Lung (tissue), 17 donors: ENCODE measurements at places on chromosomes 13 and 19. TPM values are rescaled to one million over a fixed set of nuclear protein-coding genes. Genes with fewer than 3 reads are reported as not detected.

The C1QTNF9 gene
- 0.28 TPM for total RNA-seq

The ZNF628 gene
- 2.0 TPM for total RNA-seq

The SHD gene
- not detected for total RNA-seq

The KLK14 gene
- 0.46 TPM for total RNA-seq

The FUT2 gene
- total RNA-seq = 5.6 TPM

The EID2B gene
- 3.1 TPM for total RNA-seq

The CCDC122 gene
- total RNA-seq = 6.9 TPM

The COL5A3 gene
- 15.1 TPM for total RNA-seq

The YJEFN3 gene
- 4.7 TPM for total RNA-seq

The STOML3 gene
- total RNA-seq = 5.1 TPM

The LYL1 gene
- total RNA-seq = 12.9 TPM

The TPP2 gene
- total RNA-seq = 78.8 TPM

The SOX21 gene
- total RNA-seq = 0.46 TPM
